ENCODE measurements at places on chromosomes 7 and 10. TPM values are rescaled to one million over a fixed set of nuclear protein-coding genes. Genes with fewer than 3 reads are reported as not detected.

GRCh38 chr10:114933588-114933987 is 4.4 kb upstream of the TRUB1 start:
- no peaks in the 10 kb centered on the region for H3K36me3 ChIP-seq
- no peaks in the 10 kb centered on the region for H3K27me3 ChIP-seq
- H3K4me3 ChIP-seq = no peak overlapping the region

- H3K27me3 ChIP-seq = no peaks in the 10 kb centered on the region
- no peaks in the 10 kb centered on the region for H3K36me3 ChIP-seq
- DNase-seq = peak; percentile 37
- no peaks in the 10 kb centered on the region for H3K4me1 ChIP-seq
- H3K27ac ChIP-seq = no peak overlapping the region
These were observed 266.8 kb downstream of the SORCS1 start for GRCh38 chr10:106897719-106898118.

DNA sequence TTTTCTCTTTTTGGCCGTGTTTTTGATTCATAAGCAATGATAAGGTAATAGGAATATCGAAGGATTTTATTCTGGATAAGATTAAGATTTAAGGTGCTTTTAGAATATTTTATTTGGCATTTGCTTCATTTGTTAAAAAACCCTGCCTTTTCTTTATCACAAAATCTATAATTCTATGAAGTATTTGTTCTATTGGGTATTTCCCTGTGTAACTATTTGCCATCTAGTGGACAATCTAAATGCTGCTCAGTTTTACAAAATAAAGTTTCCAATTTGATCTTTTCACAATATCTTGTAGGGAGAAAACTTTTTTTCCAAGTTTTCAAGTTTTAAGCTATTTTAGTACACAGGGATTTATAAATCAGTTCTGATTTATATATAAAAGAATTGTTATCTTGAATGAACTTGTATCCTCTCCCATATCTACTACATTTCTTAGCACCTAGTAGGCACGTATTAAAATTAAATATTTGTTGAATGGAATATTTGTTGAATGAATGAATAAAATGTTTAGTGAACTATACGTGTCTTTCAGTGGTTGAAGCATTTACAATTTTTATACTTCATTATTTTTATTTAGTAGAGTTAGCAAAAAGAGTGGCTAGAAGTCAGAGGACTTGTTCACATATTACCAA is 26.5 kb downstream of the ANKRD7 start:
- no peak overlapping the region for H3K4me3 ChIP-seq
- H3K36me3 ChIP-seq = no peaks in the 10 kb centered on the region
- H3K27ac ChIP-seq = no peak overlapping the region
- no peaks in the 10 kb centered on the region for H3K27me3 ChIP-seq
- no peak for DNase-seq

DNA sequence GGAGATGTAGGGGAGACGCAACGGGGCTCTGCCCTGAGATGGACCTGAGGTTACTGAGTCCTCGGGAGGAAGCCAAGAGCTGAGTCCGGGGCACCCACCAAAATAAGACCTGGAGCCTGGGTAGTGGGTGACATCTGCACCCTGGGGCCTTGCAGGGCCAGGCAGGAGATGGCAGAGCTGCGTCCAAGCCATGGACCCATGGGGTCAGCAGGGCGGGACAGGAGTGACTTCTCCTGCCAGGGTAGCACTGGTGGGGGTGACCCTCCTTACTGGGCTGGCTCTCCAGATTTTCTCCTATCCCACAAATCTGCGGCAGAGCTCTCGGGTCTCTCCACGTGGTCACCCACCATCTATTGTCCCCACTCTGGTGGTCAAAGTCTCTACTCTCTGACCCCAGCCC is 2.1 kb downstream of the GHRHR start:
- H3K4me3 ChIP-seq = no peak overlapping the region
- no peaks in the 10 kb centered on the region for H3K36me3 ChIP-seq
- no peak overlapping the region for H3K27ac ChIP-seq
- H3K27me3 ChIP-seq = no peaks in the 10 kb centered on the region

GRCh38 chr10:50585921-50586739 is 37.6 kb downstream of the SGMS1 start:
- H3K27me3 ChIP-seq = no peaks in the 10 kb centered on the region
- H3K27ac ChIP-seq = no peak overlapping the region
- no peak for DNase-seq
- H3K4me3 ChIP-seq = no peak overlapping the region
- no peaks in the 10 kb centered on the region for H3K36me3 ChIP-seq

DNA sequence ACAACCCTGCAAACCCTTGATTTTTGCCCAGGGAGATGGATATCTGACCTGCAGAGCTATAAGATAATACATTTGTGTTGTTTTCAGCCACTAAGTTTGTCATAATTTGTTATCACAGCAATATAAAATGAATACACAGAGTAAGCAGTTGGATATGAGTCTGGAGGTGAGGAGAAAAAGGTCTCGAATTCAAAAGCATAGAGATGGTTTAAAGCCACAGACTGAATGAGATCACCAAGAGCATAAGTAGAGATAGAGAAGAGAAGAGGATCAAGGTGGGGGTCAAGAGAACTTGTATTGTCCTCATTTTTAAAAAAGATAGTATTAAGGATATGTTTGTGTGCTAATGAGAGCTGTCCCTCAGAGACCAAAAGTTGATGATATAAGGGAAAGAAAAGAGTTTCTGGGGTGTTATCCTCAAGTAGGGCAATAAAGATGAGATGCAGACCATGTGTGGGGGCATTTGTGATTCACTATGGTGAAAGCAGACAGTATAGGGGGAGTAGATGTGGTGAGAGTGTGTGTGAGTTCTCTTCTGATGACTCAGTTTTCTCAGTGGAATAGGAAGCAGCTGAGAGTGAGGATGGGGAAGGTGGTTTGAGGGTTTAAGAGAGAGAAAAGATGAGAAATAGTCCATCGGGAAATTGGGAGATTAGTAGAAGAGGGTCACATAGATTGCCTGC is 25.8 kb upstream of the PCGF5 start:
- H3K27ac ChIP-seq = no peak overlapping the region
- DNase-seq = no peak
- no peaks in the 10 kb centered on the region for H3K4me1 ChIP-seq
- H3K4me3 ChIP-seq = no peak overlapping the region
- H3K27me3 ChIP-seq = no peaks in the 10 kb centered on the region

GRCh38 chr10:125248489-125248888 is 88.1 kb upstream of the CTBP2 start:
- H3K4me3 ChIP-seq = no peak overlapping the region
- no peaks in the 10 kb centered on the region for H3K27me3 ChIP-seq
- H3K4me1 ChIP-seq = no peaks in the 10 kb centered on the region
- no peaks in the 10 kb centered on the region for H3K36me3 ChIP-seq

DNA sequence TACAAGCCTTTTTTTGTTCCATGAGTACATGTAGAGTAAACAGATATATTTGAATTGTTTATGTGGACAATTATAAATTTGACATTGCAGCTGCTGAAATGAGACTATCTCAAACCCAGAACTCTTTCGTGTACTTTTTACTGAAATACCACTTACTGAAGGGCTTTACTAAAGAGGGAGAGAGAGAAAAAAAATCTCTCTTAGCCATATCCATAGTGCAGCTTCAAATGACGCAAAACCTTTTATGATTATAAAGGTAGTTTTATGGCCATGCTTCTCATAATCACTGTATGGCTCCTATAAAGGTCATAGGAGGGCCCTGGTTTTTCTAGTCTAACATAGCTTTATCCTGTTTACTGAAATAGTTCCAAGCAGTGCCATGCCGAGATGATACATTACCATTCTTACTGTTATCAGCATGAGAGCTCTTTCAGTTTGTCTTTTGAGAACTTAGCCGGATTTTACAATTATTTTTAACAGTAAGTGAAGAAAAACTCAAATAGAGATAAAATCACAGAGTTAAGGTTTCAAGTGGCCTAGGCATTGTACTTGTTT is 35.1 kb downstream of the KCND2 start:
- no peak overlapping the region for H3K27ac ChIP-seq
- H3K4me3 ChIP-seq = no peak overlapping the region
- H3K4me1 ChIP-seq = no peaks in the 10 kb centered on the region
- H3K36me3 ChIP-seq = no peaks in the 10 kb centered on the region
- H3K27me3 ChIP-seq = no peaks in the 10 kb centered on the region
- no peak for DNase-seq

DNA sequence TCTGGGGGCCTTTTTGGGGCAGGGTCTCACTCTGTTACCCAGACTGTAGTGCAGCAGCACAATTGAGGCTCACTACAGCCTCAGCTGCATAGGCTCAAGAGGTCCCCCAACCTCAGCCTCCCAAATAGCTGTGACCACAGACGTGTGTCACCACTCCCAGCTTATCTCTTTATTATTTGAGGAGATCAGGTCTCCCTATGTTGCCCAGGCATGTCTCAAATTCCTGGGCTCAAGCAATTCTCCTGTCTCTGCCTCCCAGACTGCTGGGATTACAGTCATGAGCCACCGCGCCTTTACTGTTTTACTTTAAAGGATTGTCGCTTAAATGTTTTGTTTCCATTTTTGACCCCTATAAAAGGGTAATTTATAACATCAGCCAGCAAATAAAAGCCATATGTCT is 502.6 kb upstream of the AUTS2 start:
- H3K4me1 ChIP-seq = no peaks in the 10 kb centered on the region
- no peak for DNase-seq
- H3K36me3 ChIP-seq = no peaks in the 10 kb centered on the region
- H3K27ac ChIP-seq = no peak overlapping the region
- no peak overlapping the region for H3K4me3 ChIP-seq
- H3K27me3 ChIP-seq = no peaks in the 10 kb centered on the region

- H3K27me3 ChIP-seq = no peaks in the 10 kb centered on the region
- H3K27ac ChIP-seq = no peak overlapping the region
- H3K4me1 ChIP-seq = no peaks in the 10 kb centered on the region
- no peak for DNase-seq
These were observed 25.5 kb downstream of the C1GALT1 start for GRCh38 chr7:7207876-7208275.

DNA sequence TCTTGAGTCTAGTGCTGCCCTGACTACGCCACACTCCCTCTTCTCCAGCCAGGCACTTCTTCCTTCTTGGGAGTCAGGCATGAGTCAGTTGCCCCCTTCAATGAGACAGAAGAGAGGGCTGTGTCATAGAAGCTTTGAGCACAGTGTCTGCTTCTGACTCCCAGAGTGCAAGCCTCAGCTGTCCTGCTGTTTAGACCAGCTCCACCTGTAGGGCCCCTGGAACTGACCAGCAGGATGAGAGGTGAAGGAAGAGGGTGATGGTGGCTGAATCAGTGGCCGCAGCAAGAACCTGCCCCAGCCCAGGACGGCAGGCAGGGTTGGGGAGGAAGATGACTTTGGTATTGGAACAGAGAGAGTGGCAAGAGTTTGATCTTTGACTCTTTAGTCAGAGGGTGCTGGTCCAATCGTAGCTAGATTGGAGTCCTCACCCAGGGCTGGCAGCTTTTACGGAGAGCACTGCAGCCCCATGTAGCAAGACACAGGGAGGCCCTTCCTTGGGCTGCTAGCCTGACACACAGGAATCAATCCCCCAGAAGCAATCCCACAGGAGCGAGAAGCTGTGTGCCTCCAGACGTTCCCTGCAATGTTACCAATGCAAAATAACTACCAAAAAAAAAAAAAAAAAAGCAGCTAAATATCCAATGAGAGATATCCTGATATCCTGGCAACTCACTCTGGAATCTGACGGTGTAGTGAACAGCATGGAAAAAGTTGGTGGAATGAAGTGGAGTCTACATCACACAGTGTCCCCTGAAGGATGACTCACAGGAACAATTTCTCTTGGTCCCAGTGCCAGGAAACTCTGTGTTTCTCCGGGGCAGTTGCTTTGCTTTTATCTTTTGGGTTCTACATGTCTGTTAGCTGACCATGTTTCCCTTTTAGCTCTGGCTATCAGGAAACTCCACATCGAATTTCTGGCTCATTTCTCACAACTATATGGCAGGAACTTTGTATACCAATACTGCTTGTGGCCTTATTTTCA is 6.9 kb downstream of the C10orf62 start:
- no peaks in the 10 kb centered on the region for H3K27me3 ChIP-seq
- peak; percentile 48 for DNase-seq
- H3K36me3 ChIP-seq = no peaks in the 10 kb centered on the region
- peak overlapping the region; percentile 68 for H3K27ac ChIP-seq

GRCh38 chr10:63227207-63227895 is 94.2 kb downstream of the NRBF2 start:
- no peaks in the 10 kb centered on the region for H3K27me3 ChIP-seq
- no peak overlapping the region for H3K4me3 ChIP-seq
- no peak overlapping the region for H3K27ac ChIP-seq
- no peak for DNase-seq
- no peaks in the 10 kb centered on the region for H3K36me3 ChIP-seq

- no peaks in the 10 kb centered on the region for H3K4me1 ChIP-seq
- no peaks in the 10 kb centered on the region for H3K36me3 ChIP-seq
- no peak for DNase-seq
- no peak overlapping the region for H3K27ac ChIP-seq
These were observed 117.0 kb upstream of the MBL2 start for GRCh38 chr10:52889611-52890010.

DNA sequence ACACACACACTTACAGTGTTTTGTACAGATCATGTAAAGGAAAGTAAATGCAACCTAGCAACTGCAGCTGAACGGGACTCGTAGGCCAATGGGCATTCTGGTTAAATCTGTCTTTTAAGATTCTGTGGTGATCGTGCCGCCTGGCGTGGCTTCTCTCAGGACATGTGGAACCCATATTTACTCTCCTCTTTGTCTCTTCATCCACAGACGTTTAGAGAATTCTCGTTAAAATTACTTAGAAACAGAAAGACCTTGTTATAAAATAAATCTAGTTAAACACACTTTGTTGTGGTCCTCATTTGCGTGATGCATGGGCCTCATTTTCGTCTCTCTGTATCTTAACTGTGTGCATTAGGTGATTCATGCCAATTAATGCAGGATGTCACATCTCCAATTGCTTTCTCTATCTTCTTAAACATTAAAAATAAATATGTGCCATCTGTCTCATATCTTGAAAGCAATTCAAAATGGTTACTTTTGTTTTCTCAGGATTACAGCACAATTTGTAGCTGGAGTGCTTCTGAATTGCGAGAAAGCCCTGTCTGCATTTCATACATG is 11.5 kb downstream of the KLF6 start:
- H3K27me3 ChIP-seq = no peaks in the 10 kb centered on the region
- peaks cover 14% of the 10 kb centered on the region for H3K4me1 ChIP-seq
- H3K27ac ChIP-seq = no peak overlapping the region
- no peak overlapping the region for H3K4me3 ChIP-seq
- DNase-seq = no peak

- H3K27me3 ChIP-seq = no peaks in the 10 kb centered on the region
- no peaks in the 10 kb centered on the region for H3K36me3 ChIP-seq
- no peaks in the 10 kb centered on the region for H3K4me1 ChIP-seq
- no peak for DNase-seq
- no peak overlapping the region for H3K4me3 ChIP-seq
These were observed 68.6 kb downstream of the SLC13A1 start for GRCh38 chr7:123131140-123131539.

GRCh38 chr7:107874605-107875446 is 16.2 kb upstream of the DLD start:
- no peak overlapping the region for H3K4me3 ChIP-seq
- no peaks in the 10 kb centered on the region for H3K4me1 ChIP-seq
- DNase-seq = peak; percentile 68

OR6V1 gene
- total RNA-seq = not detected

PSTK gene
- total RNA-seq = 19.1 TPM

ABCB1 gene
- total RNA-seq = 8.6 TPM

CDC14C gene
- 4.7 TPM for total RNA-seq

SEMA4G gene
- total RNA-seq = 7.2 TPM

PTPRN2 gene
- 9.8 TPM for total RNA-seq

COPG2 gene
- 41.8 TPM for total RNA-seq

MYO3A gene
- total RNA-seq = 8.7 TPM

VSTM4 gene
- 35.8 TPM for total RNA-seq

ANKMY2 gene
- 13.4 TPM for total RNA-seq

OR6B1 gene
- 1.4 TPM for total RNA-seq

CNPY1 gene
- 0.47 TPM for total RNA-seq

ITPRID1 gene
- total RNA-seq = 2.3 TPM

AKR1C4 gene
- total RNA-seq = 0.63 TPM

EEF1AKMT2 gene
- 27.6 TPM for total RNA-seq

UPK3BL2 gene
- 10.5 TPM for total RNA-seq

AKR1C2 gene
- 5.8 TPM for total RNA-seq
